ENCODE measurements at places on chromosomes 13 and 19. TPM values are rescaled to one million over a fixed set of nuclear protein-coding genes. Genes with fewer than 3 reads are reported as not detected.

Gene CGB7
- total RNA-seq: not detected

Gene FPR3
- total RNA-seq: 8.8 TPM

Gene SIGLEC5
- total RNA-seq: not detected

Gene ODAD3
- 0.31 TPM for total RNA-seq

GRCh38 chr19:13092606-13093235 is 9.9 kb downstream of the LYL1 start:
- DNase-seq: no peak

DNA sequence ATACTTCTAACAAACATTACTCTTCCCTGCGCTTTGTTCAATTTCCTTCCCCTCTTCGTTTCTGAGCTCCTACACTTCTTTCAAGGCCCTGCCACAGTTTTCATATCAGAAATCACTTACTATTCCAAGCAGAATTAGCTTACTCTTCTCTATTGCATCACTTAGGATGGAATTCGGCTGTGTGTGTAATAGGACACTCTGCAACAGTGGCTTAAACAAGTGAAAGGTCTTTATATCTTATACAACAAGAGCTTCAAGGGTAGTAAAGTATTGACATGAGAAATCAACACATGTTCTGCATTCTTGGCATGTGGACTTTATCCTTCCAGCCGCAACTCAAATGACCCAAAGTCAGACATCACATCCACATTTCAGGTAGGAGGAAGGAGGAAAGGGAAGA is 279.6 kb downstream of the PCDH20 start:
- no peak for DNase-seq

GRCh38 chr19:18542941-18543813 is at the start of gene FKBP8:
Gene FKBP8 (minus strand): TSS chr19:18543573. CDS start chr19:18541970, 1,603 bp downstream.
- DNase-seq: peak; percentile 97
